ENCODE measurements at places on chromosomes 4 and X.
A peak's percentile ranks its signal among the peaks of the same experiment; 100 is the strongest.

DNA sequence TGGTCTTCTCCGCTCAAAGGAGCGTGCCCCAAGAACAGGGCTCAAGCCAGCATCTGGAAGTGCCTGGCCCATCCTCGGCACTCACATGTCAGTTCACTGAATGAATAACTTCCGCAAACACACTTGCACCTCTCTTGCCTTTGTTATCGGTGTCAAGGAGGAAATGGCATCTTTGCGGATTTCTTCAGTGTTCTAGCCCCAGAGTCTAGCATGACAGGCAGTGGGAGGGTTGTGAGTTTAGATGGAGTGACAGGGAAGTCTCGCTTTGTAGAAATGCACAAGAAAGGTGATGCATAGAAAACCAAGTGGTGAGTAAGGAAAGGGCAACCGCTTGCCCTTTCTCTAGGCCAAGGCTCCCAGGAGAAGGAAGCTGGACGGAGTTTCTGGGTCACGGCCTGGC, 17.6 kb upstream of the MECP2 start:
- no peak for DNase-seq

DNA sequence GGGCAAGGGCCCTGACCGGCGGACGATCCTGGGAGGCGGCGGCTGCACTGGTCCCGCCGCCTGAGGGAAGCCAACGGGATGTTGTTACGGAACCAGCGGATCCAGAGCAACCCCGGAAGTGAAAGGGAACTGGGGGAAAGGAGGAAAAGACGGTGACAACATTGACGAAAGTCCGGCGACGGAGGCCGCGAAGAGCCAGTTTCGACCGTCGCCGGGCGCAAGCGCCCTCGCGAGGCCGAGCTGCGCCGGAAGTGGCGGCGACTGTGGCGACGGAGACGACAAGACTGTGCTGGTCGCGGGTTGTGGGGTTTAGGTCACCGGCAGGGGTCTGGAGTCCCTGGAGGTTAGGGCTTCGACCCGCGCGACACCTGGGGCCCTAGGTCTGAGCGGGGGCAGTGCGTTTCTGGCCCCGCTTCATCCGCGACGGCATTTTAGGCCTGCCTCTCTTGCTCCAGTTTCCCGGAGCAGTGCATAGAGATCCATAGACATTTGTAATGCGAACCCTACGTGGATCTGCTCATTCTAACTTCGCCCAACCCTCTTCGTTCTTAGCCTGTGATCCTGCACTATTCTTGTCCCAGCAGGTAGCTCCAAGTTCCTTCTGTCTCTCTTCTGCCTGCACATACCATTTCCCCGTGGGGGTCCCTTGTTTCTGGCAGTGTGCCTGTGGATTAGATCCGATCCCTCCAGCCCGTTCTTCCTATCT, at the start of gene BOD1L1:
Gene BOD1L1 (minus strand): TSS at position 120 of the 706 bp plus-strand sequence. CDS start 138 bp downstream, outside the sequence.
- peak; percentile 88 for DNase-seq

GRCh38 chr4:11698846-11699590, 270.3 kb upstream of the HS3ST1 start:
- peak; percentile 84 for DNase-seq

GRCh38 chrX:101393530-101394305, 2.9 kb downstream of the RPL36A start:
- DNase-seq = no peak

- DNase-seq = peak; percentile 39
Measured at GRCh38 chrX:118225711-118226428, 109.3 kb upstream of the KLHL13 start.

DNA sequence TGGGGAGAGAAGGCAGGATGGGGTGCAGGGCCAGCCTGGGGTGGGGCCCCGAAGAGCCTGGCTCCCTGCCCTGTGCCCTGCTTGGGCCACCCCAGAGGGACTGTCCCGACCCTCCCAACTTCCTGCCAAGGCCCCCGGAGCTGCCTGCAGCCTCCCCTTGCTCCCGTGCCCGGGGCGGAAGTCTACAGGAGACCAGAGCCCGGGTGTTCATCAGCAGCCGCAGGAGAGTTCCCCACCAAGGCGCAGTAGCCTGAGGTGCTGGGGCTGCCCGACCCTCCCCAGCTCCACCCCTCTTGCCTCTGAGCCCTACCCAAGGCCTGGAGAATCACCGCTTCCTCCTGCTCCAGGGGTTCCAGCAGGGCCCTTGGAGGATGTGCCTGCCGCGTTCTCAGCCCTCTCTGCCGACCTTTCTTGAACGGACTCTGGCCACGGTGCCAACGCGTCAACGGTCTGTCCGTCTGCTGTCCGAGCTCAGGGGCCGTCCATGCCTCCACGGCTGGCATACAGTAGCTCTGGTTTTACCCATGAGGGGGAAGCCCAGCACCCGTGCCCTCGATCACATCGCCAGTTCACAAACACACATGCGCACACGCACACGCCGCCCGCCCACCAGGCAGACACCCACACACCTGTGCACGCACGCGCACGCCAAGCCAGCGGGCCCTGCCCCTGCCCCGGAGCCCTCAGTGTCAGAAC, 36.0 kb upstream of the SPON2 start:
- no peak for DNase-seq

DNA sequence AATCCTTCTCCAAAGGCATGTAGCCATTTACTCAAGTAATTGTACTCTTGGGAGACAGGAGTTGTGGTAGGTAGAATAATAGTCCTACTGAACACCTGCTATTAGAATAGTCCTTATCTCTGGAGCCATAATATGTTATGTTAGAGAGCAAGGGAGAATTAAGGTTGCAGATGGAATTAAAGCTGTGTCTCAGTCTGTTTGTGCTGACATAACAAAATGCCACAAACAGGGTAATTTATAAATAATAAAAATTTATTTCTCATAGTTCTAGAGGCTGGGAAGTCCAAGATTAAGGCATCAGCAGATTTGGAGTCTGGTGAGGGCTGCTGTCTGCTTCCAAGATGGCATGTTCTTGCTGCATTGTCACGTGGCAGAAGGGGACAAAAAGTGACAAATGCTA, 24.2 kb upstream of the FRAS1 start:
- no peak for DNase-seq

Measured in SW480 (cell line).